ENCODE measurements at places on chromosomes 13 and 19.

DNA sequence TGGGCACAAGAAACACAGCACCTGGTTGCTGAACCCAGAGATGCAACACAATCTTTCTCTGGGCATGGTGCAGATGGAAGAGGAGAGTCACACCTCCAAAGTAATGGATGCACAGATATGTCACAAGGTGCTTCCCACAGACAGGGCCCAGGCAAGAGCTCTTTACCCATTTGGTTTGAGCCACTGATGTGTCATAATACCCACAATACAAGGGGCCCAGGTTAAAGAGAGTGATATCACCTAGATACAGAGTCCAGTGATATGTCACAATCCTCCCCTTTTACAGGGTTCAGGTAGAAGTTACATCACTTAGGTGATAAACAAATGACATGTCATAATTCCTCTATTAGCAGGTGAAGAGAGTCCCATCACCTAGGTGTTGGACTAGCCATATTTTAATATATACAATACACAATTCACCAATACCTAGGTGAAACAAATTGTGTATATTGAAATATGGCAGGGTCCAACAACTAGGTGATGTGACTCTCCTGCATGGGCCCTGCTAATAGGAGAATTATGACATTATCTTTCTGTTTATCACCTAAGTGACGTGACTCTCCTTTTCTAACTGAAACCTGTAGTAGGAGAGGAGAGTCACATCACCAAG lies 5.6 kb upstream of the ZNF43 start:
- no peak overlapping the region for H3K27ac ChIP-seq
- H3K4me1 ChIP-seq, result peaks cover 1% of the 10 kb centered on the region
- peaks cover 83% of the 10 kb centered on the region for H3K36me3 ChIP-seq
- H3K27me3 ChIP-seq, result no peaks in the 10 kb centered on the region

DNA sequence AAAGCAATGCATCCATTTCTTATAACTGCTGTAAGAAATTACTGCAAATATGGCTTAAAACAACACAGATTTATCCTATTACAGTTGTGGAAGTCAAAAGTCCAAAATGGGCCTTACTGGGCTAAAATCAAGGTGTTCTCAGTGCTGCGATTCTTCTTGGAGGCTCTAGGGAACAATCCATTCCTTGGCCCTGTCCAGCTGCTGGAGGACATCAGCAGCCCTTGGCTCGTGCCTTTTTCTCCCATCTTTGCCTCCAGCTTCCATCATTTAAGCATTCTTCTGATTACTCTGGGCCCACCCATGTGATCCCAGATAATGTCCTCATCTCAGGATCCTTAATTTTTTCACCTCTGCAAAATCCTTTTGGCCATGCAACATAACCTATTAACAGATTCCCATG lies 607.1 kb downstream of the DCT start:
- no peak overlapping the region for H3K27ac ChIP-seq
- no peaks in the 10 kb centered on the region for H3K27me3 ChIP-seq
- DNase-seq, result no peak
- no peaks in the 10 kb centered on the region for H3K4me1 ChIP-seq
- no peak overlapping the region for H3K4me3 ChIP-seq

- H3K36me3 ChIP-seq, result no peaks in the 10 kb centered on the region
- DNase-seq, result no peak
- no peak overlapping the region for H3K4me3 ChIP-seq
Measured at GRCh38 chr13:77832339-77833100, 86.1 kb downstream of the EDNRB start.

DNA sequence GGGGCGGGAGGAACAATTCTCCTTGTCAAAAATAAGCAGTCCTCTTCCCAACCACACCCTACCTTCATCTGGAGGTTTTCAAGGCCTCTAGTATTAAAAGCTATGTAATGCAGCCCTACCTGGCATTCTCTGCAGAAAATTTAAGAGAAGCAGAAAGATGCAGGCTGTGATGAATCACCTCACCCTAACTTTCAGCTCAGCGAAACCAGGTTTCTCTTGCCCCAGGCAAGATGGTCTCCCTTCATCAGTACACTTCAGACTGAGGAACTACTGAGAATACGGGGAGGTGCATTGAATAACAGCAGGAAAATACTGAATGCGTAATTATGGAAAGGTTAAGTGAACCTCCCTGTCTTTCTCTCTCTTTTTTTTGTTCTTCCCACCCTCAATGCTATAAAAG lies 437.6 kb upstream of the KLF12 start:
- H3K4me1 ChIP-seq, result peaks cover 18% of the 10 kb centered on the region
- no peaks in the 10 kb centered on the region for H3K36me3 ChIP-seq
- DNase-seq, result no peak
- H3K4me3 ChIP-seq, result no peak overlapping the region
- no peak overlapping the region for H3K27ac ChIP-seq
- H3K27me3 ChIP-seq, result peaks cover 25% of the 10 kb centered on the region

All from activated CD4-positive, alpha-beta memory T cell treated with anti-CD3 and anti-CD28 coated beads, Interleukin-2, amount 10 ng/mL, durations not matched to agents 7 days and 5 days (primary cell).